ENCODE measurements at places on chromosomes 16 and 17.

DNA sequence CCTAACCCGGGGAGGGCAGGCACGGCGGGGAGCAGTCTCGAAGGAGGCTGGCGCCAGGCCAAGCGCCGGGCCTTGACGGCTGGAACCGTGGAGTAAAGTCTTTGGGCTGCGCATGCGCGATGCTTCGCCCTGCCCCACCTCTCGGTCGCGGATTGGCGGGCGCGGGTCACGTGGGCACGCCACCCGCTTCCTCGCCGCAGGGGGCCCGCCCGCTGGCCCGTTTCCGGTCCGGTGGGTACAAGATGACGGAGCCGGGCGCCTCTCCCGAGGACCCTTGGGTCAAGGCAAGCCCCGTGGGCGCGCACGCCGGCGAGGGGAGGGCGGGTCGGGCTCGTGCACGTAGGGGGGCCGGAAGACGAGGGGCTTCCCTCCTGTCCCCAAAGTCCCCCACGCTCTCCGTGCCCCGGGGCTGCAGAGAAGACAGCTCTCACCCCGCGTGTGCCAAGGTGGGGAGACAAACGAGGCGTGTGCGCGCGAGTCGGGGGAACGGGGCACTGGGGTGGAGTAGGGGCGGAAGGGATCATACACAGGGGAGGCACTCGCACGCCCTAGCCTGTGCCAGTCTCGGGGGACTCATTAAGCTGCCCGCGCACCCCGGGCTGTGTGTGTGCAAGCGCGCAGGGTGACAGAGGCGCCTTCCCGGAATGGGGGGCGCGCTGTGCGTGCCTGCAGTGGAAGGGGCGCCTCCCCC is at the start of gene MLX:
TSS of gene MLX (plus strand) at position 218 of the 691 bp plus-strand sequence. CDS start at position 243, 25 bp downstream.
- peaks cover 26% of the 10 kb centered on the region for H3K4me1 ChIP-seq
- H3K4me3 ChIP-seq = peak within 1 kb of the TSS; percentile 75
- H3K36me3 ChIP-seq = peaks cover 48% of the 10 kb centered on the region

GRCh38 chr16:74901606-74902005 is 83.3 kb downstream of the WDR59 start:
- no peaks in the 10 kb centered on the region for H3K4me1 ChIP-seq
- H3K27ac ChIP-seq = no peak overlapping the region
- H3K27me3 ChIP-seq = no peaks in the 10 kb centered on the region
- peaks cover 32% of the 10 kb centered on the region for H3K36me3 ChIP-seq
- no peak for DNase-seq
- no peak overlapping the region for H3K4me3 ChIP-seq

DNA sequence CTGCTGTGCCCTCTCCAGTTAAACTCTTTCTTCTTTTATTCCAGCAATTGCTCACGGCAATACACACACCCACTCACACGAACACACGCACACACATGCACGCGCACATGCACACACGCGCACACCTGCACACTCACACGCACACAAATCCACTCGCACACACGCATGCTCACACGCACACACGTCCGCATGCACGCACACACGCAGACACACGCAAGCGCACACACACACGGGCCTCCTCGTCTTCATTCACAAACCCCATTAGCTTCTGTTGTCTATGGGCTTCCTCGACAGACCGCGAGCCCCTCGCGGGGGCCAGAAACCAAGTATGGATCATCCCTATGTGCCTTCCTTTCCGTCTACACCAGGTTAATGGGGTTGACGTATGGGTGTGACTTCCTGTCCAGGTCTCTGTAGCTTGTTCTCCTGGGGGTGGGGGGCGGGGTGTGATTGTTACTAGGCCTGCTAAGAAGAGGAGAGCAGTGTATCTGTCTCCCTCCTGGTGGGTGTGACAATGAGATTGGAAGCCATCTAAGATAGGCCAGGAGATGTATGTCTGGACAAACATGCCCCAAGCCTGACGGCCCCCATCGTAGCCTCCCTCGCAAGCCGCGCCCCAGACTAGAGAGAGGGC is 670 bp upstream of the CTF1 start:
- H3K4me3 ChIP-seq = no peak overlapping the region
- H3K27ac ChIP-seq = no peak overlapping the region
- H3K27me3 ChIP-seq = no peaks in the 10 kb centered on the region
- H3K36me3 ChIP-seq = peaks cover 3% of the 10 kb centered on the region
- no peak for DNase-seq
- peaks cover 19% of the 10 kb centered on the region for H3K4me1 ChIP-seq

GRCh38 chr17:10352893-10353292 is 19.9 kb downstream of the MYH13 start:
- H3K4me3 ChIP-seq = no peak overlapping the region
- H3K27ac ChIP-seq = no peak overlapping the region
- no peaks in the 10 kb centered on the region for H3K27me3 ChIP-seq
- H3K4me1 ChIP-seq = no peaks in the 10 kb centered on the region

DNA sequence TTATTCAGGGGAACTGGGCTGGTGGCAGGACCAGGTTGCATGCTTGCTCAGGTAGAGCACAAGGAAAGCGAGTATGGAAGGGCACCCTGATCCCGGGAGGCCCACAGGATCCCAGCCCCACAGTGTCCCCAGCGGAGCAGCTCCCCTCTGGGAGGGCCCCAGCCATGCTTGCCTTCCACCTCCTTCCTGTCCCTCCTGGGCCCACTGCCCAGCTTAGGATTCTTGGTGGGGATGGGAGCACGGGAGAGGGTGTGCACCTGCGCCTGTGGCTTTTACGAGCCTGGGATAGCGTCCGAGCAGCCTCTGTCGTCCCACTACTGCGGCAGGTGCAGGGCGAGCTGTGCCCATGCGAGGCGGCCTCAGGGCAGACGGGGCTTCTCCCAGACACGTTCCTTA is 114.5 kb downstream of the BANP start:
- no peaks in the 10 kb centered on the region for H3K4me1 ChIP-seq
- no peak overlapping the region for H3K4me3 ChIP-seq
- no peak overlapping the region for H3K27ac ChIP-seq
- H3K27me3 ChIP-seq = no peaks in the 10 kb centered on the region

DNA sequence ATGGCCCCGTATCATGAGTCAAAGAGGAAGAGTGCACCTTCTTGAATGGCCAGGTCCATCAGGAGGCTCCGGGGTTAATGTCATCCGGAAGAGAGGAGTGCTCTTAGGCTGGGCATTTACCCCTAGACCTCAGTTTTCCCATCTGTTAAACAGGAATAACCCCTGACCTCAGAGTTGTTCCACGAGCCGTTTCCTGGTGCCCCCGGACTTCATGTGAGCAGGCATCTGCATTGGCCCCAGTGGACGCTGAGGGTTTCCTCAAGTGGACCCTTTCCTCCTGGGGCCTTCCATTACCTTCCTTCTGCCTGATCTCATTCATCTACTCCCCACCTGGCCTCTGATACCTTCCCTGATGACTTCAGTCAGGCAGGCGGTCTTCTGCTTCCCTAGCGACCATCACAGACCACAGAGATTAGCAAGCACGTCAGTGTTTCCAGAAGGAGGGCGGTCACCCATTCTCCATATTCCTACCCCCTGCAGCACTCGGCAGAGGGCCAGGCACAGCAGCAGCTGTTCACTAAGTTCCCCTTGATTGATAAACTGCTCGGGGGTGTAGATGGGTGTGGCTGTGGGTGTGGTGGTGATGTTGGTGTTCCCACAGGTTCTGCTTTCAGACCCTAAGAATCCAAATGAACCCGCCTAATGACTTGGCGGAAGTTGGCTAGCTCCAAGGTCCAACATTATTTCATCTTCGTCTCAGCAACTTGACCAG is 346.6 kb upstream of the TNRC6C start:
- no peaks in the 10 kb centered on the region for H3K36me3 ChIP-seq
- peaks cover 10% of the 10 kb centered on the region for H3K4me1 ChIP-seq
- no peaks in the 10 kb centered on the region for H3K27me3 ChIP-seq
- no peak overlapping the region for H3K27ac ChIP-seq
- H3K4me3 ChIP-seq = no peak overlapping the region

- no peak for DNase-seq
- H3K27ac ChIP-seq = no peak overlapping the region
- no peak overlapping the region for H3K4me3 ChIP-seq
- no peaks in the 10 kb centered on the region for H3K4me1 ChIP-seq
- H3K36me3 ChIP-seq = no peaks in the 10 kb centered on the region
These were observed 100.6 kb downstream of the ENGASE start for GRCh38 chr17:79174905-79175856.

DNA sequence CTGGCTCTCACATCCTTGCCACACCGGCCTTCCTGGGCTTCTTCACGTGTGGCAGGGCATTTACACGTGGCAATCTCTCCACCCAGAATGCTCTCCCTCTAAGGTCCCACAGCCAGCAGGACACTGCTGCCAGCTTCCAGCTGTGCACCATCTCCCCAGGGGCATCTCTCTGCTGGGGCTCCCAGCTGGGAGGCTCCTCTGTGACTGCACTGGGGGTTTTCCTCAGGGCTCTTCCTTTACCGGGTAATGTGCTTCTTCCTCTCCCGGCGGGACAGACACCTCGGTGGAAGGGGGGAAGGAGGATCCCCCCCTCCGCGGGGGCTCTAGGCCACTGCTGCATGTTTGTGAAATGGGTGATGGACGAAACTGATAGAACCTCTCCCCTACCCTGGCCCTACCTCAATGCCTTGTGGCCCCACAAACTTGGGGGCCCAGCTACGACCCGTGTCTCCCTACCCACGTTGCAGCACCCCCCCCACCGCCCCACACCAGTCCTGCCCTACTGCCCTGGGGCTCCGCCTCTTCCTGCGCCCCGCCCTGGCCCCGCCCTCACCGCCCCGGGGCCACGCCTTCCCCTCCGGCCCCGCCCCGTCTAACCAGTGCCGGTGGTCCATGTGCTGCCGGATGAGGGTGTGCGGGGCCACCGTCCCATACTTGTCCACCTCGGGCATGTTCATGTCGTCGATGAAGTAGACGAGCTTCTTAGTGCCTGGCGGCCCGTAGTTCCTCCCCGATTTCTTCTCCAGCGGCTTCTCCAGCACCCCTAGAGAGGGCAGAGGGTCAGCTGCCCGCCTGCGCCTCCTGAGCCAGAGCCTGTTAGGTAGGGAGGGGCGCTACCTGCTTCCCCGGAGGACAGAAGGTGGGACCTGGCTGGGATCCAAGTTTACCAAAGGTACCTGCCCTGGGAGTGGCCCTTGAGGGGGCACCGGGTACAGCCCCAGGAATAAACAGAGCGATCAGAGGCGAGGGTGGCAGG is 92.6 kb downstream of the DNAH17 start:
- H3K27me3 ChIP-seq = no peaks in the 10 kb centered on the region
- H3K27ac ChIP-seq = no peak overlapping the region

GRCh38 chr17:8125154-8125946 is 1.4 kb upstream of the HES7 start:
- no peaks in the 10 kb centered on the region for H3K36me3 ChIP-seq
- H3K4me1 ChIP-seq = peaks cover 57% of the 10 kb centered on the region
- DNase-seq = peak; percentile 81
- no peak overlapping the region for H3K27ac ChIP-seq

GRCh38 chr16:70678898-70679670 is 6.8 kb downstream of the MTSS2 start:
- H3K27me3 ChIP-seq = peaks cover 1% of the 10 kb centered on the region
- no peak overlapping the region for H3K4me3 ChIP-seq
- H3K27ac ChIP-seq = no peak overlapping the region
- no peak for DNase-seq
- H3K4me1 ChIP-seq = no peaks in the 10 kb centered on the region

DNA sequence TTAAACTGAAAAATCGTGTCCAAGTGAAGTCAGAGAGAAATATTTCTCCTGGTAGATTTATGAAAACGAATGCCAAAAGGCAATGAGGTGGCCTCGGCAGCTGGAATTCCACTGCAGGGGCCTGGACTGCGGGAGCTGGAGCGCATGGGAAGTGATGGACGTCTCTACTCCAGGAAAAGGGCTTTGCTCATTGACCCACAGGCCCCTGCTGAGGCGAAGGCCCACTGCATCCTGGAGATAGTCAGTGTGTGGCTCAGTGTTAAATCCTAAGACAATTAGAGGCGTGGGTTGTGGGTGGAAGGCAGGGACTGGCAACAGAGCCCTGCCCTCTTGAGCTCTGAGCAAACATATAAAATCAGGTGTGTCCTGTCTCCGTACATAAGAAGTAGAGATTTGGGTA is 191.4 kb downstream of the SLC39A11 start:
- no peak for DNase-seq
- H3K36me3 ChIP-seq = no peaks in the 10 kb centered on the region
- no peaks in the 10 kb centered on the region for H3K4me1 ChIP-seq
- no peaks in the 10 kb centered on the region for H3K27me3 ChIP-seq
- no peak overlapping the region for H3K27ac ChIP-seq

- DNase-seq = no peak
- no peak overlapping the region for H3K27ac ChIP-seq
- H3K4me1 ChIP-seq = peaks cover 8% of the 10 kb centered on the region
- peak overlapping the region; percentile 40 for H3K4me3 ChIP-seq
- H3K27me3 ChIP-seq = no peaks in the 10 kb centered on the region
These were observed 41.1 kb upstream of the KLHDC4 start for GRCh38 chr16:87806641-87807546.

GRCh38 chr16:73365016-73365551 is 317.2 kb upstream of the ZFHX3 start:
- H3K36me3 ChIP-seq = no peaks in the 10 kb centered on the region
- H3K4me1 ChIP-seq = no peaks in the 10 kb centered on the region
- H3K27ac ChIP-seq = no peak overlapping the region
- no peak for DNase-seq

GRCh38 chr16:85573696-85574641 is 39.2 kb upstream of the GSE1 start:
- DNase-seq = no peak
- H3K27ac ChIP-seq = no peak overlapping the region
- H3K4me1 ChIP-seq = peaks cover 24% of the 10 kb centered on the region
- H3K36me3 ChIP-seq = no peaks in the 10 kb centered on the region

DNA sequence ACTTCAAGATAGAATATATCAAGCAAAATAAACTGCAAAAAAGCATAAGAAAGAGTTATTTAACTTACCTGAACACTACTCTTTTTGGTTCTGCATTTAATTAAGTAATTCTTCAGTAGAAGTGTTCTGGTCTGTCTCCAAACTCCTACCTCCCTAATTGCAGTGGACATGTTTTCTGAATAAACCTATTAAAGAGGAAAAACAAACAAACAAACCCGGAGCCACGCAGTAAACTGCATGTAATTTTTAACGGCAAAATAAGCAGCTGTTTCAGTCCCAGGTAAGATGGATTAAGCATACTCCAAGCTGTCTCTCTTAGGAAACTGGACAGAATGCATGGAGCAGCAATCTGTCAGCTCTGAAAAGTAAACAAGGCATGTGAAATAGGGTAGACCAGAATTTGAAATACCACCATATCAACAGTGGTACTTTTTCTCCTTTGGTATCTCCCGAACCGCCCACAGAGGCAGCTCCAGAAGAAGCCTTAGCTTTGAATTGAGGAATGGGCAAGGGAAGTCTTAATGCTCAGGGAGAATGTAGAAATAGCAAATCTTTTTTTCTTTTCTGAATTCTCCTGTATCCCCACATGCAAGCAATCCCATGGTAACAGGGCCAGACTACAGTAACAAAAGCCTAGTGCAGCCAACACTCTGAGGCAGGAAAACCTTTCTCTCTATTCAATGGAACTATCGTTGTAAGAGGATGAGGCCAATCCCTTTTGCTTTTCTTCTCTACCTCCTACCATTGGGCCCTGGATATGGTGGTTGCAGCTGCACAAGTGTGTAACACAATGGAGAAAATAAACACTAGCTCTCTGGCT is 12.5 kb downstream of the ABCA5 start:
- no peak for DNase-seq
- H3K36me3 ChIP-seq = peaks cover 5% of the 10 kb centered on the region
- H3K4me3 ChIP-seq = no peak overlapping the region
- H3K27ac ChIP-seq = no peak overlapping the region
- H3K4me1 ChIP-seq = no peaks in the 10 kb centered on the region

GRCh38 chr17:74426551-74427047 is 5.3 kb upstream of the GPRC5C start:
- no peak for DNase-seq
- H3K4me1 ChIP-seq = peaks cover 13% of the 10 kb centered on the region
- no peak overlapping the region for H3K27ac ChIP-seq
- H3K27me3 ChIP-seq = peaks cover 12% of the 10 kb centered on the region

Measured in effector memory CD4-positive, alpha-beta T cell (primary cell).